ENCODE measurements at places on chromosomes 12 and 14. TPM values are rescaled to one million over a fixed set of nuclear protein-coding genes. Genes with fewer than 3 reads are reported as not detected.

The USP44 gene
- total RNA-seq, result 4.4 TPM

The B4GALNT3 gene
- 8.6 TPM for total RNA-seq

The OR4N2 gene
- not detected for total RNA-seq

GRCh38 chr12:47775100-47775911, 2.3 kb downstream of the SLC48A1 start:
- H3K27me3 ChIP-seq, result peaks cover 7% of the 10 kb centered on the region
- H3K4me3 ChIP-seq, result peak overlapping the region; percentile 90
- peak overlapping the region; percentile 63 for H3K27ac ChIP-seq
- peaks cover 59% of the 10 kb centered on the region for H3K4me1 ChIP-seq
- DNase-seq, result no peak

- H3K4me3 ChIP-seq, result no peak overlapping the region
- no peaks in the 10 kb centered on the region for H3K36me3 ChIP-seq
- H3K27me3 ChIP-seq, result peaks cover 5% of the 10 kb centered on the region
- no peak for DNase-seq
- H3K27ac ChIP-seq, result no peak overlapping the region
Observed at GRCh38 chr14:30796707-30797106, 77.7 kb upstream of the COCH start.

DNA sequence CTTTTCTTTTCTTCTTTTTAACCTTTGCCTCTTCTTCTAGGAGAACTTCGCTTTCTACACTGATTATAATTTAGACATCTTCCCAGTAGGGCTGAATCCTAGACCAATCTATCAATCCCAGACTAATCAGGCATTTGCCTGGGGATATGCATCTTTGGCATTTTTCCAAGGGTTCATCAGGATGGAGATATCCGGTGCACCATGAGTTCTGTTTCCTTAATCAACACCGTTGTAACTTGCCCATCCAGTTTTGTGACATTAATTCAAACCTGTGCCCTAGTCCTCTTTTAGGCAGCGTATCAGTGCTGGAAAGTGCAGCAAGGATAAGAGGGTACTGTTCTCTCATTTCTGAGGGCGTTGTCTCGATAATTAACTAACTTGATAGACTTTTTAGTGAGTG, 617 bp upstream of the MGP start:
- H3K36me3 ChIP-seq, result no peaks in the 10 kb centered on the region
- H3K4me1 ChIP-seq, result peaks cover 14% of the 10 kb centered on the region
- no peak for DNase-seq
- H3K4me3 ChIP-seq, result no peak overlapping the region

DNA sequence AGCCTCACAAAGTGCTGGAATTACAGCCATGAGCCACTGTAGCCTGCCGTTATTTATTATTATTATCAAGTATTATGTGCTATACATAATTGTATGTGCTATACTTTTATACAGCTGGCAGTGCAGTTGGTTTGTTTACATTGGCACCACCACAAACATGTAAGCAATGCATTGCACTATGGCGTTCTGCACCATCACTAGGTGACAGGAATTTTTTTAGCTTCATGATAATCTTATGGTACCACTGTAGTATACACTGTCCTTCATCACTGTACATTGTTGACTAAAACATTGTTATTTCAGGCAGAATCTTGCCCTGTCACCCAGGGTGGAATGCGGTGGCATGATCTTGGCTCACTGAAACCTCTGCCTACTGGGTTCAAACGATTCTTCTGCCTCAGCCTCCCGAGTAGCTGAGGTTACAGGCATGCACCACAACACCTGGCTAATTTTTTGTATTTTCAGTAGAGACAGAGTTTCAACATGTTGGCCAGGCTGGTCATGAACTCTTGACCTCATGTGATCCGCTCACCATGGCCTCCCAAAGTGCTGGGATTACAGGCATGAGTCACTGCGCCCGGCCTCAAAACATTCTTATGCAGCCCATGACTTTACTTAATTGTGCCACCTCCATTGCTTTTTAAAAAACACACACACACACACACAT, 17.1 kb downstream of the MRPL42 start:
- H3K36me3 ChIP-seq, result peaks cover 30% of the 10 kb centered on the region
- no peaks in the 10 kb centered on the region for H3K27me3 ChIP-seq
- H3K4me1 ChIP-seq, result no peaks in the 10 kb centered on the region

DNA sequence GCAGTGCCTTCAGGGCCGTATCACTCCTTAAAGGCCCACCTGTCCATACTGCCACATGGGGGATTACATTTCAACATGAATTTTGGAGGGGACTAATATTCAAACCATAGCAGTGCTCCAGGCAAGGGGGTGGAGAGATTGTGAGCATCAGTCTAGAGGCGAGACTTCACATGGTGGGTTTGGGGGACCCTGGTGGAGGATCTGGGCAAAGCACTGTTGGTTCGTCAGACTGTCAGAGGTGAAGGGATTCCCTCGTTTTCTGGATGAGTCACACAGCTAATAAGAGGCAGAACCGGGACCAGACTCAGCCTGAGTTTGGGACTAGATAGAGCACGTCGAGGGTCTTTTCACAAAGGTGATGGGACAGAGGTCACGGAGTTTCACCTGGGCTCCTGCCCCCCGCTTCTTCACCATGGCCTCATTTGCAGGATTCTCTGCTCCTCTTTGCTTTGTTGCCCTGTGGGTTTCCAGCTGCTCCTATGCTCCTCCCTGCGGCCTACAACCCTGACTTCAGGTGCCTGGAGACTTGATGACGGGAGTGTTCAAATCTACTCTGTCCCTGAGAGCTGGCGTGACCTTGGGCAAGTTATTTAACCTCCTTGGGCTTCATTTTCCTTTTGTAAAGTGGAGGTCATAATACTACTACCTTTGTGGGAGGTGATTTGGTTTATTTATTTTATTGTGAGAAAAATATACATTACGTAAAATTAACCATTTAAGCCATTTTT, 41.5 kb downstream of the TEAD4 start:
- H3K27me3 ChIP-seq, result no peaks in the 10 kb centered on the region
- no peak overlapping the region for H3K4me3 ChIP-seq
- no peaks in the 10 kb centered on the region for H3K4me1 ChIP-seq
- DNase-seq, result no peak
- H3K27ac ChIP-seq, result no peak overlapping the region

GRCh38 chr12:56725723-56726102, 614 bp upstream of the NACA start:
- H3K4me3 ChIP-seq, result peak overlapping the region; percentile 91
- peaks cover 49% of the 10 kb centered on the region for H3K36me3 ChIP-seq
- H3K27ac ChIP-seq, result peak overlapping the region; percentile 91
- peaks cover 1% of the 10 kb centered on the region for H3K27me3 ChIP-seq
- no peak for DNase-seq

GRCh38 chr14:101102875-101103274, 199.4 kb upstream of the RTL1 start:
- H3K4me1 ChIP-seq, result no peaks in the 10 kb centered on the region
- no peaks in the 10 kb centered on the region for H3K36me3 ChIP-seq
- peaks cover 9% of the 10 kb centered on the region for H3K27me3 ChIP-seq
- H3K4me3 ChIP-seq, result no peak overlapping the region
- DNase-seq, result no peak
